ENCODE measurements at places on chromosomes 1 and 21.
A peak's percentile ranks its signal among the peaks of the same experiment; 100 is the strongest.

- DNase-seq: no peak
Measured at GRCh38 chr1:159185121-159185520, 13.7 kb downstream of the CADM3 start.

- no peak for DNase-seq
Measured at GRCh38 chr1:244439391-244440032, 12.2 kb downstream of the ADSS2 start.

DNA sequence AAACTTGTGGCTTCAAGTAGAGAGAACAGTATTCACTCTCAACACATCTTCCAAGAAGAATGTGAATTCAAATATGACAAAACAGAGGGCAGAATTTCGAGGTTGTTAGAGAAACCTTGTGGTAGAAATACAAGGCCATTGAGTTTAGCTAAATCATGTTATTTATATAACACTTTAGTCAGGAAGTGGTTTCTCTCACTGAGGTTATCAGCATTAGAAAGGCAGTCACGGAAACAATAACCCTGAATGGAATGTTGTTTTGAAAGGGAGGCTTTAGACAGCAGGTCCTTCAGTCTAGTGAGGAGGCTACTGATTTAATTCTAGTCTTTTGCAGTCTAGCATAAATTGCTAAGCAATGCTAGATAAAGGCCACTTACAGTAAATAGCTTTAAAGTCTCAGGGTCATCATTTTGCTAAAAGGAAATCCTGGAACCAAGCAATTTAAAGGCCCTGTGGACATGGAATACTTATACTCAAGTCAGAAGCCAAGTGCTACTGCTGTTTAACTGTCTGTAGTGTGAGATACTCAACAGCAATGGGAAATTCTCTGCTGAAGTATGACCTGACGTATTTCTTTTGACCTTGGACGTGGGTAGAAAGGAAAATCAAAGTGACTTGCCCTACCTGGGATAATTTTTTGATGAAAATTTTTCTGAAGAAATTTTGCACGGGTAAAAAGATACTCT, 89.0 kb upstream of the CHODL start:
- DNase-seq: peak; percentile 48

GRCh38 chr1:192879406-192879805, 70.6 kb downstream of the RGS2 start:
- DNase-seq: no peak

DNA sequence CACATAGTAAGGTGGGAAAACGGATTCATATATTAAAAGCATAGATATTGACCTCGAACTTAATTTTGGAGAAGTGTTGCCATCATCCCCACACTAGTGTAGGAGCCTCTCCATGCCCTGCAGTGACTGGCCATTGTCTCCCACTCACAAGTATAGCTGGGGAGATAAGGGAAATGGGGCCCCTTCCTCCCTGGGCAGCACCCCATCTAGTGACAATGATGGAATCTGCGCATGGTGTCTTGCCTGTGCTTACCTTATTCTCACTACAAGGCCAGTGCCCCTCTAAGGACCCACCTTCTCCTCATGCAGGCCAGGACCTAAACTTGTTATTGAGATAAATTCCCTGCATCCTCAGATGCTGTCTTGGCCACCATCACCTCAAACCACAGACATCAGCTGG, 374.9 kb downstream of the NTNG1 start:
- no peak for DNase-seq

DNA sequence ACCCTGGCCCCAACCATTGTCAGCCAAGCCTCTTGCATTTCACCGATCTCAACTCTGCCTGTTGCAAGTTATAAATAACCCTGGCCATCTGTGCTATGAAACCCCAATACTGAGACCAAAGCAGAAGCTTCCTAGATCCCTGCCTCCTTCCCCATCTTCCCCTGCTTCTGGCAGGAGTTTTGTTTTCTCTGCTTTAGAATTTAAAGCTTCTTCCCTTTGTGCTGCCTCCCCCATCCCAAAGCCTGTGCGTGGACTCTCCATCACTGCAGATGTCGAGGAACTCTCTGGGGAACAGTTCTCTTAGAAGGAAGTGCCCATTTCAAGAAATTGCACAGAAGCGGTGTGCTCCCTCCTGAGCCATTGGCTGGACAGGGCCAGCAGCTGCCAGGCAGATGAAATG, 17.4 kb upstream of the MYOG start:
- DNase-seq: no peak

DNA sequence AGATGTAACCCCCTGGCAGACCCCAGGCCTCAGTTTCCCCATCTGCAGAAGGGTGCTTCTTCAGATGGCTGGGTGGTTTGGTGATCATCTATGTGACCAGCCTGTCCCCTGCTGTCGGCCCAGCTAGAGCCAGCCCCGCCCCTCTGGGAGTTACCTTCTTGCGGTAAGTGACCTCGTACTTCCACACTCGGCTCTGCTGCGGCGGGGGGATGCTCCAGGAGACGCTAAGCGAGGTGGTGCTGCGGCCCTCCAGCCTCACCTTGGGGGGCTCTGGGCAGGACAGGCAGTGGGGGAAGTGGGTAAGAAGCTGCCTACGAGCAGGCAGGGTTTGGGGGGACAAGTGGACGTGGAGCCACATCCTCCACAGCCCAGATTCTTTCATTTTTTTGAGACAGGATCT, 20.4 kb downstream of the EPHA2 start:
- DNase-seq: no peak

- no peak for DNase-seq
Measured at GRCh38 chr1:156704166-156704711, 1.1 kb downstream of the CRABP2 start.

DNA sequence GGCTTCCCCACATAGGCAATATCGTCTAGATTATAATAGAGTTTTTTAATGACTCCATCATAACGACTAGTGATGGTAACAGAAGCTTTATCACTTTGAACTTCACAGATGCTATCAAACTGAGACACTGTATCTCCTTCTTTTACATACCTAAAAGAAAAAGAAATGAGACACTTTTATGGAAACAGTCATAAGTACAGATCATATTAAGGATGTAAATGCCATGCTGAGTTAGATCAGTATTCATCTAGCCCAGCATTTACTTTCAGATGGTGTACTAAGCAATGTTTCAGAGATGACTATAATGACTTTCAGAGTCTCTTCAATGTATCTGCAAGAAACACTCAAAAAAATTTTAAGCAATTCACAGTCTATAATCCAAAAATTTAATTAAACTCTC, 18.9 kb downstream of the DBT start:
- DNase-seq: no peak

DNA sequence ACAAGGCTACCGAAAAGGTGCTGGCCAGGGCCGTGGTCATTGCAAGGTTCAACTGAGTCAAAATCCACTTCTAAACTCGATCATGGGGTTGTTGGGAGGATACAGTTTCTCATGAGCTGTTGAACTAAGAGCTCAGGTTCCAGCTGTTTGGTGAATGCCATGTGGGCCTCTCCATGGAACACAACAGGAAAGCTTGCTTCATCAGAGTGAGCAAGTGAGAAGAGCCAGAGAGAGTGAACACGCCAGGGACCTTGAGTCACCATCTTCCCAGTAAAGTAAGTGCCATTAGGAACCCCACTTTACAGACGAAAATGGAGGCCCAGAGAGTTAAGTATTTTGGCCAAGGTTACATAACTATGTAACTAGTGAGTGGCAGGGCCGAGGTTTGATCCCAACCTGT, 475.1 kb upstream of the VAMP3 start:
- DNase-seq: no peak

GRCh38 chr1:155052439-155053395, 1.6 kb downstream of the ADAM15 start:
- no peak for DNase-seq

GRCh38 chr1:235527196-235527814, 23.1 kb upstream of the B3GALNT2 start:
- no peak for DNase-seq

GRCh38 chr21:41435706-41436105, 9.7 kb downstream of the MX1 start:
- no peak for DNase-seq

GRCh38 chr1:235129774-235130570, 1.3 kb upstream of the TOMM20 start:
- DNase-seq: no peak

DNA sequence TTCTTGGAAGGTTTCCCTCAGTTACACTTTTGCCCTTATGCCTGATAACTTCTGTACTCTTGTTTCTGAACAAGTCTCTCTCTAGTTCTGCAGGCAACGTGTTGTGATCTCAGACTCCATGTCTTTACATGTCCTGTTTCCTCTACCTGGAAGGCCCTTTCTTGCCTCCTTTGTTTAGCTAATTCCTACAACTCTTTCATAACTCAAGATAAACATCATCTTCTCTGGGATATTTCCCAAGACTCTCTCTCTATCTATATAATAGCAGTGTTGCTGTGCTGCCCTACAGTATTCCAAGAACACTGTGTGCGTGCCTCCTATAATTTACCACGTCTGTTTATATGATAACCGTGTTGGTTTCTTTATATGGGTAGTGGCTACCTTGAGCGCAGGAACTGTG, 47.8 kb downstream of the CHRM3 start:
- DNase-seq: no peak

DNA sequence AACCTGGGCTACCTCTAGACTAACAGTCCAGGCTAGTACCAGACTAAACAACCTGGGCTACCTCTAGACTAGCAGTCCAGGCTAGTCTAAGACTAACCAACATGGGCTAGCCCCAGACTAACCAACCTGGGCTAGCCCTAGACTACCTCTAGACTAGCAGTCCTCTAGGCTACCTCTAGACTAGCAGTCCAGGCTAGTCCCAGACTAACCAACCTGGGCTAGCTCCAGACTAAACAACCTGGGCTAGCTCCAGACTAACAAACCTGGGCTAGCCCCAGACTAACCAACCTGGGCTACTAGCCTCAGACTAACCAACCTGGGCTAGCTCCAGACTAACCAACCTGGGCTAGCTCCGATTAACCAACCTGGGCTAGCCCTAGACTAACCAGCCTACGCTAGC, 2.0 kb downstream of the TFF2 start:
- DNase-seq: no peak

GRCh38 chr1:100851726-100852125, 42.9 kb downstream of the EXTL2 start:
- DNase-seq: no peak

GRCh38 chr21:15495965-15496364, 233.8 kb upstream of the USP25 start:
- DNase-seq: no peak

Measured in iPS DF 19.7 (cell line).